ENCODE measurements at places on chromosomes 2 and 18.

GRCh38 chr18:59576541-59577385, 120.5 kb downstream of the CCBE1 start:
- DNase-seq: no peak

- no peak for DNase-seq
Measured at GRCh38 chr2:41940745-41941063, 107.1 kb upstream of the PKDCC start.

DNA sequence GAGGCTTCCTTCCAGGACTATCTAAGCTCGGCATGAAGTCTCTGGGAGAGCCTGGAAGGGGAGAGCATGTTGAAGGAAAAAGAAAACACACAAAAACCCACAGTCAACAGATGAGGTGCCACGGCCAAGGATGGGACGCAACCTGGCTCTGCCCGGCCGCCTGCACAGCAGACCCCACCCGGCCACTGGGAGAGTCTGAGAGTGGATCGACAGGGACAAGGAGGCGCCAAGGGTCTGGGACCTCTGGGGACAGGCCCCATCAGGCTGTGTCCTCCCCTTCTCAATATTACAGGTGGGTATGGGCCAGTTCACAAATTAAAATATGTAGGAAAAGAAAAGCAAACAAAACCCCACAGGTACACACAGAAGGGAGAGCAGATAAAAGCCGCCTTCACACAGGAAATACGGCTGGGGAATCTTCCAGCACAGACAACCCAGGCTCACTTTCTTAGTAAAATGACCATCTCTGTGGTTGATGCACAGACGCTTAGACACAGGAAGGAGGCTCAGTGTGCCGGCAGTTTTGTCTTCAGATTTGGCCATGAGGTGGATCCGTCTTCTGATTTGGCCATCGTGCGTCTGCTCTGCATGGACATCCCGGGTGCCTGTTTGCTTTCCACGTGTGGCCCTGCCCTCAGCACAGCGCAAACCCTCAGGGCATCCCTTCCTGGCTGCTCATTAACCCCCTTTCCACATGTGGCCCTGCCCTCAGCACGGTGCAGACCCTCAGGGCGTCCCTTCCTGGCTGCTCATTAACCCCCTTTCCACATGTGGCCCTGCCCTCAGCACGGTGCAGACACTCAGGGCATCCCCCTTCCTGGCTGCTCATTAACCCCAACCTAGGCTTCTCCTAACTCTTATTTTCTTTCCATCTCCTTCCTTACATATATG, 138.4 kb downstream of the EIPR1 start:
- DNase-seq: no peak

- no peak for DNase-seq
Measured at GRCh38 chr18:58231930-58232329, 187.9 kb downstream of the NEDD4L start.

DNA sequence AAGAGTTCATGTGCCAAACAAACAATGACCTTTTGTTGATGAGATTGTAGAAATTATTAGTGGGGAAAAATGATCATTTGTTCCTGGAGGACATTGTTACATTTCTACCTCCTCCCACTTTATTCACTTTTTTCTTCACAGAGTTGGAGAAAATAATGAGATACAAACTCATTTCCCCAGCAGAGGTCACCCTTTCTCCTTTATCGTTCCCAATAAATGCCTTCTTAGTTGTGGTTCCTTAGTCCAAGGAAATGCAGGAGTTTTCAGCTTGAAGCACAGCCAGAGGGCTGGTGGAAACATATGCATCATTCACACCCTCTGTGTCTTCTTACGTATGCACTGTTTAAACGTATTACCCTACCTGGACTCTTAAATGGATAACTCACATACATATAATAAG, 108.8 kb downstream of the SLC4A3 start:
- DNase-seq: peak; percentile 72

- no peak for DNase-seq
Measured at GRCh38 chr18:47587587-47587986, 336.1 kb upstream of the SKOR2 start.
